ENCODE measurements at places on chromosomes 6 and 20.

- DNase-seq = no peak
These were observed 155.2 kb upstream of the CNR1 start for GRCh38 chr6:88321306-88321705.

GRCh38 chr20:32495217-32495565 lies 89.9 kb downstream of the NOL4L start:
- DNase-seq = no peak

- DNase-seq = no peak
These were observed 63.5 kb downstream of the THBS2 start for GRCh38 chr6:169190144-169190584.

- DNase-seq = no peak
These were observed 52.3 kb downstream of the PLEKHG1 start for GRCh38 chr6:150651808-150652470.

- DNase-seq = no peak
These were observed 52.9 kb upstream of the PROKR2 start for GRCh38 chr20:5369629-5370028.

DNA sequence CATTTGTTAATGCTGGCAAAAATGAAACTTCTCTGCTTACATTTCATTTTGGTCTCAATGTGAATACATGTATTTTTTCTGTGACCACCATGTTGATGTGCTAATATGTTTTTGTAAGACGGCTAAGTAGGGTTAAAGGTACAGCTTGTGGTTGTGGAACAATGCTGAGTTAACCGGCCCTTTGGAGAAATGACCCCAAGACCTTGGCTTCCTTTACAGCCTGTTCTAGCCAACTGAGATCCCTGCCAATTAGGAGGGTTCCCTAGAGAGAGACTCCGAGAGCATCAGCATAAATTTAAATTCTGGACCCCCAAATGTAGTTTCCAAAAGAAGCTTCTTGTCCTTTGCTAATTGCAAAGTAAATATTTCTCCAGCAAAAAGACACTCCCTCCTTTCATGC lies 44.4 kb downstream of the RSPO3 start:
- DNase-seq = no peak
